Stimulated activated naive CD4-positive, alpha-beta T cell treated with Interleukin-2 at 50 U/mL for 16 hours (primary cell): ENCODE measurements at places on chromosomes 11 and 22.

DNA sequence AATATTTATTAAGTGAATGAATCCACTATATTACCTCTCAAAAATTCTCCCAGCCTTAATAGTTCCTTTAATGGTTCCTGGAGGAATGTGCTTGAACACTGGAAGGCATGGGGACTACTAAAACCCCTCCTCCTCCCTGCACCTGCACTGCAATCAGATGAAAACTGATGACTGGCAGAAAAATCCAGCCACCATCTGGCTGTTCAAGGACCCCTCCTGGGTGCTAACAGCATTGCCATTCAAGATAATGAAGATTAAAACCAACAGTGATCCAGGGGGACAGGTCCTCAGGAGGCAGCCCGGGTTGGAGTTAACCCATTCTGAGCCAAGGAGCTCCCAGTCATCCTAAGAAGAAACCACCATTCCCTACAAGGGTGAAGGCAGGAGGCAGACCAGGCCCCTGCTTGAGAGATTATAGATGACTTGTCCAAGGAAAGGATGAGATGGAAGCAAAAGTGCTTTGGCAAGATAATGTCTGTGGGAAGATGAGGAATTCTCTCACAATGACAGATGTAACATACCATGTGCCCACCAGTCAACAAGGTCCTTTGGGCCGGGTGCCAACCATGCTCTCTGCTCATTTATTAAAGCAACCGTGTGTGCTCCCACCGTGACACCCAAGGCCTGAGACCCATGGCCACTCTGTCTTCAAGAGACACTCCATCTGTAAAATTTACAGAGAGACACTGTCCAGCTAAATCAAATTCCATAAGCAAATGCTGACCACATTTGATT, 90.6 kb downstream of the LARGE1 start:
- no peak for DNase-seq

DNA sequence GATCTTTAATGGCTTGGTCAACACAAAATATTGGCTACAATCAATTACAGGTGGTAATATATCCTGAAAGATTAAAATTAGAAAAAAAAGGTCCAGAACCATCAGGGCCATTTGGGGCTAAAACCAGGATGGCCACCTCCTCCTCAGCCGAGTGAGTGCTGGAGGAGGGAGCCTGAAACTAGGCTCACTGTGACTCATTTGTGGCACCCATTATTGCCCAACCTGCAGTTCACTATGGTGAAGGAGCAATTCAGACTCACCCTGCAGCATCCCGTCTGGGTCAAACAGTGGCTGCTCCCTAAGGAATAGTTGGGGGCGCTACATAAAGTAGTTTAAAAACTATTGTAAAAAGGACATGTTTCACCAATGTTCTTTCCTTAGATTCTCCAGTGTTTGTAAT, 60.7 kb downstream of the GLYATL1 start:
- DNase-seq: no peak

GRCh38 chr11:2202900-2203439, 31.4 kb upstream of the TH start:
- no peak for DNase-seq

GRCh38 chr11:66548041-66548440, 1.3 kb downstream of the ACTN3 start:
- no peak for DNase-seq

- DNase-seq: no peak
Measured at GRCh38 chr22:37249986-37250385, 5.9 kb upstream of the RAC2 start.

DNA sequence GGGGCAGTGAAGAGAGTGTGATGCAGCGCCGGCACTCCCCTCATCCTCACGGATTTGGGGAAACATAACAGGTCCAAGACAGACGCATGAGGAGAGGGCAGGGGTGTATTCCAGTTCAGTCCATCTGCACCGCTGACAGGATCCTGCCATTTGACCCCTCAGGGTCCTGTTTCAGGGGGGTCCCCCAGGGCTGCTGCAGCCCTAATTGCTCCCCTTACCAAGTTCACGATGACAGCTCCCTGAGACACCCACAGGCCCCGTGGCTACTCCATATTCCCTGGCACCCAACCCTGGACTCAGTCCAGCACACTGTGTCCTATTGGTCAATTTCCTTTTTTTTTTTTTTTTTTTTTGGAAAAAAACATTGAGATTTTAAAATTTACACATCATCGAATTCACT, 41.5 kb downstream of the SHANK2 start:
- no peak for DNase-seq

DNA sequence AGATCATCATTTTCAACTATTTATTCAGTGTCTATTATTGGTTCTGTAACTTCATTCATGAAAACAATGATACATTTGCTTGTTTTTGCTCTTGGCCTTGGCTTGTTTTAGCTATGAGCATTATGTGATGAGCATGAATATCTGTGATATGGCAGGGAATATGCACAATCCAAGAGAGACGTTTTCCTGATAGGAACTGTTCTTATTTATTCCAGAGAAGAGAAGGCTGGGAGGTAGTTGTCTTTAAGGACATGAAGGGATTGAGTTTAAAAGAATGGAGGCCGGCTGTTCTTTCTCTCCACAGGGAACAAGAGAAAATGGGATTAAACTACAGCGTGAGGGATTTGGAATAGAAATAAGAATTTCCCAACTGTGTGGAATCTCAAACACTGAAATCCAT, 30.3 kb downstream of the BLID start:
- DNase-seq: no peak

DNA sequence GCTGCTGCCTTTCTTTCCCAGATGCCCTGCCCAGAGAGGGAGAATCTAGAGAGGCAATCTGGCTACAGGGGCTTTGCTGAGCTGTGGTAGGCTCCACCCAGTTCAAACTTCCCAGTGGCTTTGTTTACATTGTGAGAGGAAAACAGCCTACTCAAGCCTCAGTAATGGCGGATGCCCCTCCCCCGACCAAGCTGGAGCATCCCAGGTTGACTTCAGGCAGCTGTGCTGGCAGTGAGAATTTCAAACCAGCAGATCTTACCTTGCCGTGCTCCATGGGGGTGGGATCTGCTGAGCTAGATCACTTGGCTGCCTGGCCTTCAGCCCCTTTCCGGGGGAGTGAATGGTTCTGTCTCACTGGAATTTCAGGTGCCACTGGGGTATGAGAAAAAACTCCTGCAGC, 12.2 kb downstream of the BDNF start:
- DNase-seq: no peak

- DNase-seq: no peak
Measured at GRCh38 chr11:60370811-60371298, 7.5 kb upstream of the MS4A7 start.

- no peak for DNase-seq
Measured at GRCh38 chr11:117318738-117319137, 2.7 kb upstream of the BACE1 start.

- DNase-seq: no peak
Measured at GRCh38 chr11:3134218-3134621, 30.9 kb downstream of the OSBPL5 start.

DNA sequence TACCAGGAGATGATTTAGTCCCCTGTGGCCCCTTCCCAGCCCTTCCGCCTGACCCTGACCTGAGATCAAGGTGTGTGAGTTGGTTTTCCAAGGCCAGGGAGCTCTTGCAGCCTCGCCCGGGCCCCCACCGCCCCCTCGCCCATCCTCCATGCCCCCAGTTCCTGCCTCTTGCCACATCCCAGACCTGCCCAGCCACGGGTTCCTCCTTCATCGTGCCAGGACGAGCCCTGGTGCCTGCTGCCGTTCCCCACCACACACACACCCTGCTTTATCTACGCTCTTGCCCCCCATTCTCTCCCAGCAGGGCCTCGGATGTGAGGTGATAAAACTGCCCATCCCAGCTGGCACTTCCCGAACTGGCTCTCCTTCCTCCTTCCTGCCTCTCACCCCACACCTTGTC, 1.4 kb upstream of the LIF start:
- DNase-seq: no peak

DNA sequence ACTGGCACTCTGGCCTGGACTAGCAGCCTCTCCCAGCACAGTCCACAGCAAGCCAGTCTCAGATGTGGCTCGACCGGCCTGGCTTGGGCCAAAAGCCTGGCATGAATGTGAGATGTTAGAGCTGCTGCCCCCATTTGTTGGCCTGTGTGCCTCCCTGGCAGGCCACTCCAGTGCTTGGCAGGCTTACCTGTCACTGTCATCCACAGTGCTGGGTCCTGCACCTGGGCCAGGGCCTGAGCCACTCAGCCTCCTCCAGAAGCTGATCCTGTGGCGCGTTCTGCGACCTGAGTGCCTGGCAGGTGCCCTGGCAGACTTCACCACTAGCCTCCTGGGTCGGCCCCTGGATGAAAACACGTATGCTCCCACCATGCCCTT, 36.1 kb downstream of the RRP8 start:
- no peak for DNase-seq

DNA sequence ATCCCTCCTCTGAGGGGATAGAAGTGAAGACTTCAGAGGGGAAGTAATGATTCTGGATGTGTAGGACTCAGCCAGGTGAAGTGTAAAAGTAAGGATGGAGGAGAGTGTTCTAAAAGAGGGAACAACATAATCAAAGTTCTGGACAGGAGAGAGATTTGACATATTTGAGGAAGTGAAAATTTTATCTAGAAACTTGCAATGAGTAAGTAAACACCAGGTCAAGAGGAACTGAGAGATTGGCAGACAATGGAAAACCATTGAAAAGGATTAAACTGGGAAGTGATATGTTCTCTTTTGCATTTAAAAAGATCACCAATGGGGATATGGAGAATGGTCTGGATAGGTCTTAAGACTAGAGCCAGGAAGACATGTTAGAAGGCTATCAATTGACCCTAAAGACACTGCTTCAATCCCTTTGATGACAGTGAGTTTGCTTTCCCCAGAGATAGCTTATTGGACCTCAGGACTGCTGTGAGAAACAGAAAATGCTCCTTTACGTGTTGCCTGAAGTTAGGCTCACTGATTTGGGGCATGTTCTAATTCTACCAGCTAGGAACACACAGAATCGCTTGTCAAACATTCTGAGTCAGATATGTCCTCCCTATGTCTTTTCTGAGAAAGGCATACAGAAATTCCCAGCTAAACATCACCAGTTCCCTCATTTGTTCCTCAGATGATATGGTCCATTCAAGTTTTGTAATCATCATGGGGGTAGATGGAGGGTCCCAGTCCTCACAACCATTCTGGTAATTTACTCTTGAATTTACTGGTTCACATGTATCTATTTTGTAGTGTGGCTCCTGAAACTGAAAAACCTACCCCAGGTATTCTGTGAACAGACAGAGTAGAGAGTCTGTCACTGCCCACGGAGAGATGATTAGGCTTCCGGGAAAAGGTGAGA, 144.9 kb downstream of the MAML2 start:
- peak; percentile 8 for DNase-seq

DNA sequence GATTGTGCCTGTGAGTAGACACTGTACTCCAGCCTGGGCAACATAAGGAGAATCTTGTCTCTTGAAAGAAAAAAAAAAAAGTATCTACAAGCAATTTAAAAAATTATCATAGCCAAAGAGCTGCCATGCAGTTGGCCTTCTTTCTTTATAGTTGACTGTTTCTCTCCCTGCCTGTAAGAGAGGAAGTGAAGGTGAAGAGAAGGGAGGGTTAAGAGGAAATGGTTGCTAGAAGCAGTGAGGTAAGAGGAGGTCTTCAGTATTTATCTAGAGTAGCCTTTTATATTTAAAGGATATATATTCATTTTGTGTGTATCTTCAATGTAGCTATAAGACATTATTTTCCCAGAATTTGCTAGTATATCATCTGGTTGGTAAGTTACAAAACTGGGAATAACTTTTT, 217.9 kb downstream of the TMEM135 start:
- no peak for DNase-seq

DNA sequence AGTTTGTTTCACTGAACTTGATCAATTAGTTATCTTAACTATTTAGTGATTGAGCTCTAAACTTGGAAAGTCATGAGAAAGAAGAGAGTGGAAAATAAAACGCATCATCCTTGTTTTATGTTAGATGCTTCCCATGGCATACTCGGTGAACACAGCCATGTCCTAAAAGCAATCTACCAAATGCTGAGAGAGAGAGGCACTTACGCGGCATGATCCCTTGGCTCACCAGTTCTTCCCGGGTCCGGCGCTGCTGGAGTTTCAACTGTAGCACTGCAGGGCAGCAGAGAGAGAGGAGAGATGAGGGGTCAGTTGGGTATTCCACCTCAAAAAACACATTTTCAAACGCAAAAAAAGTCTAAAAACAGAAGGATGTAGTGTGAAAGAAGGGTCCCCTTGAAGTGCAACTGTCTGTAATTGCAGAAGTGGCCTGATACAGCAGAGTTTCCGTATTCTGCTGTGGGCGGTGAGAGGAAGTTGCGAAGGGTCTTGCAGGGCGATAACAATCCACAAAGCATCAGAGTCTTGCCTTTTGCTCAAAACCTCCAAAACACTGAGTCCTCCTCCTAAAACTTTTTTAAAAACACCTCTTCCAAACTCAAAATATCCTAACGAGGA, 92.7 kb downstream of the SGSM3 start:
- peak; percentile 30 for DNase-seq

DNA sequence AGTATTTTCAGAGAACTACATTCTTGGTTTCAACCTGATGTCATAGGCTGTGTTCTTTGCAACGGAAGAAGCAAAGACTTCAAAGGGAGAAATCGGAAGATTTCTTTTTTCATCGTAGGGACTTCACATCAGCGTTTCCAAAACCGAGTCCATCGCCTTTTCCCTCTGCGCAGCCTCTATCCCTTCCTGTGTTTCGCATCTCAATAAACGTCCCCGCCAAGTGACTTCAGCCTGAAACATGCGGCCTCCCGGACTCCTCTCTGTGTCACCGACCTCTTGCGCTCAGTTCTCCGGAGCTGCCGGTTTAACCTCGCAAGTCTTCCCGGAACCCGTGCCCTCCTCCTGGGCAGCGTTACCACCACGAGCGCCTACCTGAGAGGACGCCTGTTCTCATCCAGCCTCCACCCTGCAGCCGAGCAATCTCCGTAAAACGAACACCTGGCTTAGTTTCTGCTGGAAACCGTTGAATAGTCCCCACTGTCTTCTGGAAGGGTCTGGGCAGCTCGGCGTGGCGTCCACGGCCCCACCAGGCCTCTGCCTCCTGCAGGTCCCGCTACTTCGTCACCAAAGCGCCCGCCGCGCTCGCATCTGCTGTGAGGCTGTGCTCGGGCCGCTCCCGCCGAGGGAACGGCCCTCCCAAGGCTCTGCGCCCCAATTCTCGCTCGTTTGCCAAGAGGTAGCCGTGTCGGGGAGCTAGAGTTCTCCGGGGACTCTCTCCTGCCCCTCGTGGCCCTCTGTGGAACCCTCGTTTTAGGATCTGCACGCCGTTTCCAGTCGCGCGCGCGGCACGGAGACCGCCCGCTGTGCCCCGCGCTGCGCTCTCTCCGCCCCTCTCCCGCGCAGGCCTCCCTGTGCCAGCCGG, at the start of gene GLB1L3:
Gene GLB1L3, plus strand, starts transcription at position 846 of the 862 bp plus-strand sequence. CDS start 362 bp downstream, outside the sequence.
- peak; percentile 75 for DNase-seq

GRCh38 chr11:102810950-102811660, 13.1 kb upstream of the MMP1 start:
- DNase-seq: no peak

- no peak for DNase-seq
Measured at GRCh38 chr11:57425565-57426438, 1.1 kb downstream of the SLC43A3 start.

- DNase-seq: no peak
Measured at GRCh38 chr11:30255637-30256036, 24.8 kb downstream of the FSHB start.
